ENCODE measurements at places on chromosomes 16 and 17. TPM values are rescaled to one million over a fixed set of nuclear protein-coding genes. Genes with fewer than 3 reads are reported as not detected.

DNA sequence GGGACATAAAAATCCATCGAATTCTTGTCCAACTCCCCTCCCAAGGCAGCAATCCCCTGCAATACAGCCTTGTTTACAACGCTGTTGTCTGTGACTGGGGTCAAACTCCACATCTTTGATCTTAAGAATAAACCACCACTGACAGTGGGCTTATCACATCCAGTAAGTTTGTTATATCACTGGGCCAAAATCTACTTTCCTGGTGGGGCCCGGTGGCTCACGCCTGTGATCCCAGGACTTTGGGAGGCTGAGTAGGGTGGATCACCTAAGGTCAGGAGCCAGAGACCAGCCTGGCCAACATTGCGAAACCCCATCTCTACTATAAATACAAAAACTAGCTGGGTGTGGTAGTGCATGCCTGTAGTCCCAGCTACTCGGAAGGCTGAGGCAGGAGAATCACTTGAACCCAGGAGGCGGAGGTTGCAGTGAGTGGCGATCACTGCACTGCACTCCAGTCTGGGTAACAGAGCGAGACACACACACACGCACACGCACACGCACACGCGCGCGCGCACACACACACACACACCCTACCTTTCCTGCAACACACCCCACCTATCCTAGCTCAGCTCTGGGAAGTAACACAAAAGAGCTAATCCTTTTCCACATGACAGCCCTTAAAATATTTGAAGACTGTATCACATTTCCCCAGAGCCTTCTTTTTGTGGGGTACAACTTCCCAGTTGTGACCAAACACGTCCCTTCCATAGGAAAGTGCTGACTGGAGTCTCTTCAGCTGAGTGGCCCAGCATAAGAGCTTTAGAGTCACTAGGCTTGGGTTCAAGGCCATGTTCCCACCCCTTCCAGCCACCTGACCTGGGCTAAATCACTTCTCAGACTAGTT lies 20.9 kb upstream of the ABCC1 start:
- no peak for DNase-seq

DNA sequence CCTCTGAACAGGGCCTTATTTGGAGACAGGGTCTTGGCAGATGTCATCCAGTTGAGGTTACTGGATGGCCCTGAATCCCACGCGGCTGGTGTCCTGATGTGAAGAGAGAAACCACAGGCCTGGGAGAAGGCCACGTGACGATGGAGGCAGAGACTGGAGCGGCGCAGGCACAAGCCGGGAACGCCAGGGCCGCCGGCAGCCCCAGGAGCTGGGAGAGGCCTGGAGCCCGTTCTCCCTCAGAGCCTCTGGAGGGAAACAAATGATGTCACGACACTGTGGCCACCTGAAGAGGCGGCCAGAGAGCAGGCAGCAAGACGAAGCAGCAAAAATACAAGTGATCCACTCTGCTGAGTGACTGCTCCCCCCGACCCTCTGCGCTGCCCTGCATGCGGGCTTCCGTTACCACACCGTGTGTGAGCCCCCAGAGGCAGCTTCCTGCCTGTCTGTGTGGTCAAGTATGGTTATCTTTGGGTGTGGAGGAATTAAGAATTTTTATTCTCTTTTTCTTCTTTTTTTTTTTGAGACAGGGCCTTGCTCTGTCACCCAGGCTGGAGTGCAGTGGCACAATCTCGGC lies 11.6 kb downstream of the CD7 start:
- DNase-seq, result peak; percentile 27

DNA sequence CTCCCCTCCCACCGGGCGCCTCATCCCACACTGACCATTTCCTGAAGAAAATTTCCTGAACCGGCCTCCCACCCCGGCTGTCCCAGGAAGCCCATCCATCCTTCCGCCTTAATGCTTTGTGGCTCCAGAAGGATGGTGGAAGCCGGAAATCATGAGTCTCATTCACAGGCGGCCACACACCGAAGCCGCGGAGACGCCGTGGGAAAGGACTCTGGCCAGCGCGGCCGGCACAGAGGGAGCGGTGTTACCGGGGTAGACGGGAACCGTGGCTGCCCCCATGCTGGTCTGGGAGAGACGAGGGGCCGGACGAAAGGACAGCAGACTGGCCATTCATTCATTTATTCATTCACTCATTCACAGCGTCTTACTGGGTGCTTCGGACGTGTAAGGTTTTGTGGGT lies 326.8 kb downstream of the SEC14L1 start:
- no peak for DNase-seq

DNA sequence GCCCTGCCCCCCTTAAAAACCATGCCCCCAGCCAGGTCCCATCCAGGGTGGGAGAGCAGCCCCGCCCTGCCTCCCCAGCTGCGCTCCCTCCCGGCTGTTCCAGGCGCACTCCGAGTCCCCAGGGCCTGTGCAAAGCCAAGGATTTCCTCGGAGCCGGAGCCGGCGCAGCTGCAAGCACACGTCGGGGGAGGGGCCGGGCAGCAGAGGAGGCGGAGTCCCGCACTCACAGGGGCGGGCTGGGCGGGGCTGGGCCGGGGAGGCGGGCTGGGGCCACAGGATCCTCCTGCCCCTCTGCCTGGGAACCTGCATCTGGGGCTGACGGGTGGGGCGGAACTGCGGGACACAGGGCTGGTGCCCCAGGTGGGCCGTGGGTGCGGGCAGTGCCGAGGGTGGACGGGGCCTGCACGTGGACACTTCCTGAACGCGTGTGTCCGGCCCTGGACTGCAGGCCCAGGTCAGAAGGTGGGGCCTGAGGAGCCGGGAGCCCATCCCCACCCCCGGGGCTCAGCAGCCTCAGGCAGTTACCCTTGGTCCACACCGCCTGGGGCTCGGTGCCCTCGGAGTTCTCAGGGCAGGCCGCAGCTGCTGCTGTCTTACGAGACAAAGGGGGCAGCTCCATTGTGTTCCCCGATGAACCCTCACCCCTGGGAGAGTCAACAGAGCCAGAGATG lies 24.0 kb upstream of the SSTR5 start:
- DNase-seq, result peak; percentile 62

DNA sequence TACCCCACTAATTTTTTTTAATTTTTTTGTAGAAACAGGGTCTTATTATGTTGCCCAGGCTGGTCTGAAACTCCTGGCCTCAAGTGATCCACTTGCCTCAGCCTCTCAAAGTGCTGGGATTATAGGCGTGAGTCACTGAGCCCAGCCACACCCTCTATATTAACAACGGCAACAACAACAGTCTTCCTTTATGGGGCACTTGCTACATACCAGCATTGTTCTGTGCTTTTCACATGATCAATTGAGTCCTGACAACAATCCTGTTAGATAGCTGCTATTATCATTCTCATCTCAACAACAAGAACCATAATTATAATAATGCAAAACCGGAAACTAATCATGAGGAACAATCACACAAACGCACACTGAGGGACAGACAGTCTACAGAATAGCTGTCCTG lies 12.6 kb upstream of the ARL5C start:
- no peak for DNase-seq

GRCh38 chr16:66434619-66435430 lies 7.7 kb downstream of the BEAN1 start:
- no peak for DNase-seq

DNA sequence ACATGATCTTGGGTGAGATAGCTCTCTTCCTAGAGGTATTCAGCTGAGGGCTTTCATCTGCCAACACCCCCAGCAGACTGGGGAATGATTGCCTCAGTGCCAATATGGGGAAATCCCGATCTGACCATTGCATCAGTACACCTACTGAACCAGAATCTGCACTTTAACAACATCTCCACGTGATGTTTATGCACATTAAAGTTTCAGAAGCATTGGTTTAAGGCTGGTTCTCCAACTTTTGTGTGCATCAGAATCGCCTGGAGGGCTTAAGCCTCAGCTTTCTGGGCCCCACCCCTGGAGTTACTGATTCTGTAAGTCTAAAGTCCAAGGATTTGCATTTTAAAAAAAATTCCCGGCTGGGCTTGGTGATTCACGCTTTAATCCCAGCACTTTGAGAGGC lies 123.6 kb upstream of the MED13 start:
- DNase-seq, result no peak

The SLFN12L gene
- 23.3 TPM for total RNA-seq

The SEPTIN12 gene
- total RNA-seq, result not detected

GRCh38 chr16:71371237-71371636 lies 12.7 kb downstream of the CALB2 start:
- no peak for DNase-seq

The KRTAP4-3 gene
- total RNA-seq, result not detected

The ABCC6 gene
- 0.07 TPM for total RNA-seq

DNA sequence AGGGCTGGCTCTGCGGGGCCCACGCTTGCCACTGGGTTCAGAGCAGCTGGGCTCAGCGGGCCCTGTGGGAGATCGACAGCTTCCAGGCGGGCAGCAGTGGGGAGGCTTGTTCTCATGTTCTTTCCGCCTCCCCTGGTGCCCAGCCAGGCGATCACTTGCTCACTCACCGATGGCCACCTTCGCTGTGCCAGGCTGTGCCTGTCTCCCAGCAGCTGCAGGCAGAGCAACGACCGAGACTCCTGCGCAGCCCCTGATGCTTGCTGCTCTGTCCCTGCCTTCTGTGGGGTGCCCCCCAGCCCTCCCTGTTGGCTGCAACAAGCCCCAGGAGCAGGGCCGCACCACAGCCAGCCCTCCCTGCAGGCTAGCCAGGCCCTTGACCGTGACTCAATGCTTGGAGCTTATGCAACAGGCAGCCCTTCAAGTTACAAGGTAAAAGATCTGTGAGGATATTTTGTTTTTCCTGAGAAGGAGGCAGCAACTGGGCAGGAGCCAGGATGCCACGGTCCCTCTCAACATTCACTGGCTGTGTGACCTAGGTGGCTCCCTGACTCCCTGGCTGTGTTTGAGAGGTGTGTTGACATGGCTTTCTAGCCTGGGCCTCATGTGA lies 9.6 kb upstream of the SPNS2 start:
- DNase-seq, result no peak

The ITGAD gene
- not detected for total RNA-seq

All from activated CD4-positive, alpha-beta T cell treated with anti-CD3 and anti-CD28 coated beads for 36 hours (primary cell).